Cerebellar nuclear complex (tissue), 1 donor: ENCODE measurements at places on chromosomes 6 and 20.

- no peak for DNase-seq
These were observed 12.2 kb downstream of the SNAP91 start for GRCh38 chr6:83696674-83697073.

GRCh38 chr20:45392733-45393132 is 14.6 kb upstream of the TP53TG5 start:
- no peak for DNase-seq

- DNase-seq: no peak
These were observed 66.2 kb upstream of the CD83 start for GRCh38 chr6:14051355-14051754.

DNA sequence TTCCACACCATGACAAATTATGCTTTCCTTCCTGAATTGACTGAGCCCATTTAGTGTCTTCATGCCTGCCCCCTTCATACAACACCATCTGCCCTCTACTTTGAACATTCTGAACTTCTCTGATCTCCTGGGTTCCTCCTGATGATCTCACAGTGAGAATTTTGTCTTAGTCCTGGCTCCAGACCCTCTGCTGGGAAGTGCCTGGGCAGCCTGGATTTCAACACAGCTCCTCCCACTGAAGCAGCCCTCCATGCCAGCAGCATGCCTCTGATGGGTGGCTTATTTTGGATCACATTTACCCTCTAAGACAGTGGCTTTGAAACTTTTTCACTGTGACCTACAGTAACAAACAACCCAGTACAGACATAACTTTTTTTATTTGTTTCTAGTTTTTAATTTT is 41.5 kb downstream of the DSE start:
- DNase-seq: no peak

DNA sequence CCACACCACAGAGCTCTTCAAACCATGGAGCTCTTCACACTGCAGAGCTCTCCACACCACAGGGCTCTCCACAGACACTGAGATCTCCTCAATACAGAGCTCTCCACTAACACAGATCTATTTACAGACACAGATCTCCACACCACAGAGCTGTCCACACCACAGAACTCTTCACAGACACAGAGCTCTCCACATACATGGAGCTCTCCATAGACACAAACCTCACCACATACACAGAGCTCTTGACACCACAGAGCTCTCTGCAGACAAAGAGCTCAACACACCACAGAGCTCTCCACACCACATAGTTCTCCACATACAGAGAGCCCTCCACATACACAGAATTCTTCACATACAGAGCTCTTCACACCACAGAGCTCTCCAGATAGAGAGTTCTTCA is 53.0 kb downstream of the ERMARD start:
- no peak for DNase-seq

DNA sequence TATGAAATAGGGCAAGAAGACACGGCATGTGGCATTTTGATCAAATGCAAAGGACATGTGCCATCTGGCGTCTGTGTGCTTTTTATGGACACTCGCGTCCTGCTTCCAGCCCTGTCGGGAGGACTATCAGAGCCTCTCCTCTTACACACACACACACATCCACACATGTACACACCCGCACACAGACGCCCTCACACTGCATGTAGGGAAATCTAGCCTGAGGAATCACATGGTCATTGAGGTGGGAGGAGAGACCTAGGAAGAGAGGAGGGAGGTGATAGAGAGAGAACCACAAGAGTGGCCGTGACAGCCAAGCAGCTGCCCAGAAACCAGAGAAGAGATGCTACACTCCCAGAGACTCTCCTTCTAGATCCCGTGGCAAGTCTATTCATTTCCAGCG is 105.9 kb upstream of the CDYL start:
- DNase-seq: no peak

GRCh38 chr6:131685266-131685780 is 15.9 kb downstream of the OR2A4 start:
- no peak for DNase-seq

GRCh38 chr20:11302436-11302835 is 615.3 kb upstream of the BTBD3 start:
- no peak for DNase-seq

DNA sequence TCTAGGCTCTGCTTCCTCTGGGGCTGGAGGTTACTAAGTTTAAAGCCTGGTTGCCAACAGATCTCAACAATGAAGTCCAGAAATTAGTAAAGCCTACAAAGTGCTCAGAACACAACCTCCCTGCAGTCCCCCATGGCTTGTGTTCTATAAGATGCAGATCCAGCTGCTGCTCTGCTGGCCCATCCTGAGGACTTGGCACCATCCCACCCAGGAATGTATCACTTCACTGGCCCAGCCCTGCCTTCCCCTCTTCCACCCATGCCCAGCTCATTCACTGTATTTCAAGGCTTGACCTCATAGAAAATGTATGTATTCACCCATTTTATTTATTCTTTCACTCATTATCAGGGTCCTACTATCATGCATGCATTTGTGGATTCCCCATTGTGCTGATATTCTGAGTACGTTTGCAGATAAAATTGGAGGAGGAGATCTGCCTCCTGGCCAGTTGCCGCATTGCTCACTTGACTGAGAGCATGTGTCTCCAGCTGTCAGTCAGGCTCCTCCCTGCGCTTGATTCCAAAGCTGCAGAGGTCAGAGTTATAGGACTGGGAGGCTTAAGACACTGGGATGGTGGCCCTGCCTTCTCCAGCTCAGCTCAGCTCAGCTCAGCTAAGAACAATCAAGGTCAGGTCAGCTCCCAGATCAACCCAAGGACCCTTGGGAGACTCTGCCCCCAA is 104.8 kb downstream of the MAFB start:
- no peak for DNase-seq

GRCh38 chr20:51341581-51341980 is 200.9 kb downstream of the NFATC2 start:
- DNase-seq: no peak

DNA sequence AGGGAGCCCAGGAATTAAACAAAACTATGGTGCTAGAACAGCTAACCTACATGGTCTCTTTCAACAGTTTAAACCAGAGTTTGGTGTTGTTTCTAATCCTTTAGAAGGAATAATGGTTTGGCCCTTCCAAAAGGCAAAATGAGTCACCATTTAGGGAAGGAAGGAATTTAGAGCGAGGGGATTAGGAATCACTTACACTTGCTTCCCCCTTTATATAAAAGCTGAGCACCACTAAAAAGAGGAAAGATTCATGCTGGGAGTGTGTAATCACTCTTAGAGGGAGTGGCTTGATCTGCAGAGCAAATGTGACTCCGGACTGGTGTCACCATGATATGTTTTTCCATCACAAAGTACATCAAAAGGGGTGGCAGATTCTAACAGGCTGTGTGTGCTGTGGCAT is 63.6 kb downstream of the F13A1 start:
- no peak for DNase-seq

DNA sequence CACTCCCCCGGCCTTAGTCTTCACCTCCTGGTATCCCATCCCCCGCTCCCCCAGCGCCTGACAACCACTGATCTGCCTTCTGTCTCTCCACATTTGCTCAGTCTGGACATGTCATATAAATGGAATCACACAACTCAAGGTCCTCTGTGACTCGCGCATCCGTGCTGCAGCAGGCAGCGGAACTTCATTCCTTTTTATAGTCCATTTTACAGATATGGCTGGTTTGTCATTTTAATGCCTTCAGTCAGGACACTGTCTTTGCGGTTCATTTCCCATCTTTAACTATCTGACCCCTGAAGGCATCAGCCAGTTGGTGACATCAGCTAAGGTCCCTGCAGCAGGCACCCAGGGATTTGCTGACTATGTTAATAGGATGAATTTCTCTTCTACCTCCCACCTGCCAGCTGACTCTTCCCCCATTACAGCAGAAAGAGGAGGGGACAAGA is 125.7 kb downstream of the ZMYND8 start:
- DNase-seq: no peak

GRCh38 chr6:109507490-109508072 is 24.6 kb upstream of the ZBTB24 start:
- DNase-seq: no peak

DNA sequence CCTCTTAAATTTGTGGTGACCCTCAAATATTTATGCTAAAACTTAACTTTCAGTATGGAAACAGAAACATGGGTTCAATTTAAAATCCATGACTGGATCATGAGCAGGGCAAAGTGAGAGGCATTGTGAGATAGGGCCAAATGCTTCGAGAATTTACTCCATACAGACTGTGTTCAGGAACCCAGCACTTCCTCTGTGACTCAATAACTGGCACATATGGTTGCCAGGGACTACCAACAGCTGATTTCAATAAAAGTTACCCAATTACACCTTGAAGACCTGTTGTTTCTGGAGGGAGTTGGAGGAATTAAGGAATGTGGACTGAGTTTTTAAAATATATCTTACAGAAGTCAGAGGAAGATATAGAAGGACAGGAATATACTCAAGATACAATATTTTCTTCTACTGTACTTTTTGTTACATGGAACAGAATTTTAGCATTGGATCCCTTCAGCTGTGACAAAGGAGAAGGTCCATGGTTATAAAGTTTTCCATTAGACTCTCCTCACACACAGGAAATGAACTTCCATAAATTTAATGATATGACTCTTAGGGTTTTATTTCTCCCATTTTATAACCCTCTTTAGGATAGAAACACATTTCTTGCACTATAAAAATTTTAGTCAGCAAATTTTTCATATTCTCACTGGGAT is 258.5 kb downstream of the KHDC1L start:
- no peak for DNase-seq

- DNase-seq: no peak
These were observed 276.4 kb downstream of the UTRN start for GRCh38 chr6:144561455-144562043.

- no peak for DNase-seq
These were observed 616.4 kb upstream of the ARID1B start for GRCh38 chr6:156160795-156161165.

DNA sequence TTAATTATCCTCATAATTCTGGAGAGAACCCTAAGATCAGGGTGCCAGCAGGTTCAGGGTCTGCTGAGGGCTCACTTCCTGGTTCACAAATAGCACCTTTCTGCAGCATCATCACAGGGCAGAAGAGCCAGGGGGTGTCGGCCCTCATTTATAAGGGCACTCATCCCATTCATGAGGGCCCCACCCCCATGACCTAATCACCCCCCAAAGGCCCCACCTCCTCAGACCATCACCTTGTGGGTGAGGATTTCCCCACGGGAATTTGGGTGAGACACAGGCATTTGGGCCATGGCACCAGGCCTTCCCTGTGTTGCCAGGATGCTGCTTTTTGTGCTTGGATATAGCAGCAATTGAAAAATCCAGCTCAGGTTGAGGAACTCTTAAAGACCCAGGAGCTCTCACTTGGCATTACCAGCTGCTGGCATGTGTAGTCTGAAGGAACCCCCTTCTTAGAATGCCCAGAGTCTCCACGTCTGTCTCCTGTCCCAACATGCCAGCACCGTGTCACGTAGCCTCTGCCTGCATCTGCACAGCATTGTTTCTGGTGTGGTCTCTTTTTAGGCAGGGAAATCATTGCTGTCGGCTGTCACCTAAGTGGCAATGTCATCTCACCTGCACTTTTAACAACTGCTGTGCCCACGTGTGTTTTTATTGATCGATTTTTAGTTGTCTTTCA is 71.5 kb downstream of the RPP40 start:
- DNase-seq: no peak

DNA sequence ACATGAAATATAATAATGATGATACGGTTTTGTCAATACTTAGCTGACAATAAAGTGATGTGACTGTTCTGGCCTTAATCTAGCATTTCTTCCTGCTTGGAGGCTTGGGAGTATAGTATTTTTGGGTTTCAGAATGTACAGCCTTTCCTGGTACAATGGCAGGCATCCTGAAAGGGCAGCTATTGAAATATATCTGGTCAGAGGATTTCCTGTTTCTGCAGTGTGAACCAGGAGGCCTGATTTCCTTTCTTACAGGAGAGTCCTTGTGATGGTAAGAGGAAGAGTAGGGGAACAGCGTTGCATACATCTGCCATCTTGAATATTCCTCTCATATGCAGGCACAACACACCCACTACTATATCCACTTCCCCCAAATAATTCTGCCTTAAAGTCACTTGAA is 93.7 kb downstream of the MYO6 start:
- no peak for DNase-seq

GRCh38 chr20:8043687-8044282 is 24.2 kb upstream of the TMX4 start:
- DNase-seq: no peak

- no peak for DNase-seq
These were observed 19.8 kb downstream of the XKR7 start for GRCh38 chr20:31987744-31988143.

DNA sequence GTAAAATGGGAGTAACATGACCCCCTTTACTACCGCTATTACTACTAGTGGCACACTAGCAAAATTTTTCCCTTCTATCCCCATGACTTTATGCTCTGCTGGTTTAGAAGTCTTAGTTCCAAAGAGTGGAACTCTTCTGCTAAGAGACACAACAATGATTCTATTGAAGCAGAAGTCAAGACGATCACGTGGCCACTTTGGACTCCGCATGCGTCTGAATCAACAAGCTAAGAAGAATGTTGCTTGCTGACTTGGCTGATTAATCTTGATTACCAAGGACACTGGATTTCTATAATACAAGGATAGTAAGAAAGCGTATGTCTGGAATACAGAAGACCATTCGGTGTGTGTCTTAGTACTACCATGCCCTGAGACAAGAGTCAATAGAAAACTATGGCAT is 244.7 kb upstream of the BTBD3 start:
- no peak for DNase-seq

- no peak for DNase-seq
These were observed 23.3 kb downstream of the MYCT1 start for GRCh38 chr6:152720974-152721373.

GRCh38 chr6:45486736-45487135 is 109.0 kb upstream of the SUPT3H start:
- DNase-seq: no peak

DNA sequence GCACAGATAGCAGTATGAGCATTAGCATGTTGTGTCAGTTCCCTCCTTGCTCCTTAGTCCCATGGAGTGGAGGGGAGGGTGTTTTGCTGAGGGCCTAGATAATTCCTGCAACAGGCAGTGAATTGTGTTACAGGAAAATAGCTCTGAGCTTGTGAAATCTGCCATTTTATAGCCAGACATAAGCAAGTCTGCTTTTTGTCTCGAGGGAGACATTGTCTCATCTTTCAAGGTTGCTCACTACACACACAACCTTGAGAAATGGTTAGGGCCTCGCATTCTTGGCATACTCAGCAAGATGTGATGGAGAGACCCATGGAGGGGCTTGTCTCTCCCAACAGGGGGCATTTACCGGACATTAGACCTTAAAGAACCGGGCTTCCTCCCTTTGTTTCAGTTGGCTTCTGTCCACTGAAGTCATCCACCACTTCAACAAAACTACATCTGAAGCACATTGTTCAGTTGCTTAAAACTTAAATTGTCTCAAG is 108.0 kb upstream of the FOXO3 start:
- no peak for DNase-seq
